ENCODE measurements at places on chromosomes 2 and 18. TPM values are rescaled to one million over a fixed set of nuclear protein-coding genes. Genes with fewer than 3 reads are reported as not detected.

Gene KCNG2
- 7.6 TPM for total RNA-seq

Gene SLC9A4
- 0.31 TPM for total RNA-seq

DNA sequence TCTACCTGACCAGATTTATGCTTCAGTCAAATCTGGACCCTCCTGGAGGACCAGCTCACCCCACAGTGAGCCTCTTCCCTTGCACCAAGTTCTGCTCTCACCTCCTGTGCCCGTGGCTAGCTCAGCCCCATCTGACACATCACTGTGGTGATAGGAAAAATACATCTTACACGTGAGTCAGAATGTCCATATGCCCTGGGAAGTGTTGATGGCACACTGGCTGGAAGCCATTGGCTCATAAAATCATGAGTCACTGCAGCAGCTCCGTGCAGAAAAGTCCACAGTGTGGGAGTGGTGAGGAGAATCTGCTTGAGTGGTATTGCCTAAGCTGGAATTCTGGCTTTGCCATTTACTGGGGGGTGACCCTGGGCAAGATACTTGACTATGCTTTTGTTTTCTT, 42.6 kb upstream of the RAPGEF4 start:
- no peak for DNase-seq
- no peak overlapping the region for H3K27ac ChIP-seq
- no peak overlapping the region for H3K4me3 ChIP-seq
- no peaks in the 10 kb centered on the region for H3K36me3 ChIP-seq
- no peaks in the 10 kb centered on the region for H3K4me1 ChIP-seq
- no peaks in the 10 kb centered on the region for H3K27me3 ChIP-seq

DNA sequence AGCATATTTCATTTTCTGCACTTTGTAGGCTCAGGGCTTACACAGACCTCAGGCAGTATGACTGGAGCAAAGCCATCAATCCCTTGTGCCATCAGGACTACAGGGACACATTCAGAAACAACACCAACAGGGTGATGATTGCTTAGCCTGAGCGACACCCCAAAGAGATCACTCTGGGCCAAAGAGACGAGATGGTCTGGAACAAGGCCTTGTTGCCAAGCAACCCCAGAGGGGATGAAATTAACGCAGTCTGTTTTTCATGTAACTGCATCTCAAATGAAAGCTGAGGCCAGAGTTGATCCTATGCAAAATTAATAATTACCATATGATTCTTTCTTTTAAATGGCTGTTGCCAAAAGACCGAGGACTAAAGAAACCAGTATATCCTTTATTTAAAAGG, 20.2 kb upstream of the B3GNT2 start:
- no peak for DNase-seq
- no peaks in the 10 kb centered on the region for H3K36me3 ChIP-seq
- H3K4me3 ChIP-seq, result no peak overlapping the region
- no peaks in the 10 kb centered on the region for H3K4me1 ChIP-seq

DNA sequence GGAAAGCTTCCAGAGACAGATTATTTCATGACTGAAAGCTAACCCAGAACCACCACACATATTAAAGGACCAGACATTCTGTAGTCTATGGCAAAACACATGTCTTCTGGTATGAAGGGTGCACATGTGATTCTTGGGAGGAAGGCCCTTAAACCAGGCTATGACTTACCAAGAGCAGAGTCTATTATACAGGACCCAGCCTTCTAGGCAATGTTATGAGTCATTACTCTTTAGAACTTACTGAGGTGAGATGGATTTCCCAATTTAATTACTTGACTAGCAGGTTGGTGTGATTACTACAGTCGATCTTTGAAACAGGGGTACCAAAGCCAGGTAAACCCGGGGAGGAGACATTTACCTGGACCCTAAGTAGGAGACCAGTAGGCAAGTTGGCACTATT, 350.8 kb downstream of the TRIB2 start:
- no peaks in the 10 kb centered on the region for H3K27me3 ChIP-seq
- H3K4me1 ChIP-seq, result no peaks in the 10 kb centered on the region
- no peak for DNase-seq
- no peak overlapping the region for H3K4me3 ChIP-seq

- no peaks in the 10 kb centered on the region for H3K27me3 ChIP-seq
- H3K27ac ChIP-seq, result no peak overlapping the region
- no peaks in the 10 kb centered on the region for H3K4me1 ChIP-seq
- no peaks in the 10 kb centered on the region for H3K36me3 ChIP-seq
Observed at GRCh38 chr2:2291500-2292260, 39.4 kb downstream of the MYT1L start.

DNA sequence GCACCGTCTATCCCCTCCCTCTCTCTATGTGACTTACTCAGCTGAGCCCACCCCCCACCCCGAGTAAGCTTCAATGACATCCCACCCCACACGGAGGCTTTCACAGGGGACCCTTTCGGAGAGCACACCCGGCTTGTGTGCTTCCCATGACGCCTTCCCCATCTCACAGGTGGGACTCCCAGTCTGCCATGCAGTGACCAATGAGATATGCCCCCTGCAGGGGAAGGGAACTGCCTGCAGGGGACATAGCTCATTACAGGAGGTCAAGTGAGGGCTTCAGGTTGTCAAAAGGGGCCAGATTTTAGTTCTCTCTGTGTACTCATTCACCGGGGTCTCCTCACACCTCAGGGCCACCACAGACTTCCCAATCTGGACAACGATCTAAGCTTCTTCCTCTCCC, 112.6 kb downstream of the GAREM1 start:
- peak overlapping the region; percentile 52 for H3K27ac ChIP-seq
- no peak for DNase-seq
- no peak overlapping the region for H3K4me3 ChIP-seq
- no peaks in the 10 kb centered on the region for H3K36me3 ChIP-seq
- no peaks in the 10 kb centered on the region for H3K27me3 ChIP-seq
- no peaks in the 10 kb centered on the region for H3K4me1 ChIP-seq

DNA sequence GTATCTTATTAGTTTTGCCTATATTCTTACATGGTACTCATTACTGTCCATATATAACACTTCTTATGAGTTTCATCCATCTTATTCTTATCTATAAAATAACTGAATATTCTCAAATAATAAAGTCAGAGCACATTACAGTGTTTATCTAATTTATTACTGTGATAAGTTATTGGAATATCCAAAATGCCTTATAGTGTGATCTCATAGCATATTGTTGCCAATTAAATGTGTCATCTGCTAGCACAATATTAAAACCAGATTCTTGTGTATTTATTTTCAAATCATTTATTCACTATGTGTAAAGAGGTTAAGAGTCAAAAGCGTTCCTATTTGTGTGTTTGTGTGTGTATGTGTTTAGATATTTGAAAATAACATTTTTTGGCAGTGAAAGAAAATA, 151.9 kb downstream of the WDR7 start:
- no peak for DNase-seq
- no peaks in the 10 kb centered on the region for H3K36me3 ChIP-seq
- no peaks in the 10 kb centered on the region for H3K27me3 ChIP-seq
- no peak overlapping the region for H3K4me3 ChIP-seq
- no peak overlapping the region for H3K27ac ChIP-seq
